ENCODE measurements at places on chromosomes 12 and 14.
A peak's percentile ranks its signal among the peaks of the same experiment; 100 is the strongest.

GRCh38 chr12:124026755-124027745, 54.0 kb downstream of the ZNF664 start:
- DNase-seq: no peak

DNA sequence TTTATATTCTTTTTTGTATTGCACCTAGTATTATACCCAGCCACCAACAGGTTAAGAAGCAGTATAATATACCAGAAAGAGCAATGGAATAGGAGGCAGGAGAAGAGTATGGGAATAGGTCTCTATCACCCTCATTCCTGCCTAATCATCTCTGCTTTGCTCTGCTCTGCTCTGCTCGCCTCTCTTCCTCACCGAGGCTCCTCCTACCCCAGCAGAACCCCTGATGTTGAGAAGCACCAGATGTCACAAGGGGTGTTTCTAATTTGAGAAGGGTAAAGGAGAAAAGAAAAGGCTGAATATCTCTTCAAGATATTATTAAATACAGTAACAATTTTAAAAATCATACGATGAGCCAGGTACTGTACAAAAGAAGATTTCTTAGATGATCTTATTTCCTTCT, 89.0 kb downstream of the STON2 start:
- no peak for DNase-seq

DNA sequence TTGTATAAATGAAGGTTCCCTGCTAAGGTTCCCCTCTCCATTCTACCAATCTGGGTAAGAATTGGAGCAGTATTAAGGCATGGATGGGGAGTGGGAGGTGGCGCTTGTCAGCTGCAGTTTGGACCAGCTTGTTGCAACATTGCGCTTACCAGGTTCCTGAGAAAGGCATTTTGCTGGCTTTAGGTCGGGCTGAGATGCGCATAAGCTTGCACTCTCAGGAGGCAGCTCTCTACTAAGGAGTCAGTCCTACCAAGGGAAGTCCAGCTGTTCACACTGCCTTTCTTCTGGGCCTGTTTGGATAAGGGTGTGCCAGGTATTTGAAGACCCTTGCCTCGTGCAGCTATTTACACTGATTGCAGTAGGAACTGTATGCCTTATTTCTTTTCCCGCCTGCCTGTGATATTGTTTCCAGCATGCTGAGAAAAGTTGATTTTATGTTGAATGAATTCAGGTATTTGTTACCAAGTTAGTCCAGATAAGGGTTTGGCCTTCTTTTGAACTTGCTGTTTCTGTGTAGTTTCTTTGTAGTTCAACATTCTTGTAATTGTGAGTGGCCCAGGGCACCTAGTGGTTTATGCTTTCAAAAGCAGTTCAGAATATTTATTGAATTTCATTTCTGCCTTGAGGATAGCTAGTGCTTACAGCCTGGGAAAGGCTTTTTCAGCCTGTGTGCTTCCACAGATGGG, 2.6 kb downstream of the MLEC start:
- peak; percentile 56 for DNase-seq

DNA sequence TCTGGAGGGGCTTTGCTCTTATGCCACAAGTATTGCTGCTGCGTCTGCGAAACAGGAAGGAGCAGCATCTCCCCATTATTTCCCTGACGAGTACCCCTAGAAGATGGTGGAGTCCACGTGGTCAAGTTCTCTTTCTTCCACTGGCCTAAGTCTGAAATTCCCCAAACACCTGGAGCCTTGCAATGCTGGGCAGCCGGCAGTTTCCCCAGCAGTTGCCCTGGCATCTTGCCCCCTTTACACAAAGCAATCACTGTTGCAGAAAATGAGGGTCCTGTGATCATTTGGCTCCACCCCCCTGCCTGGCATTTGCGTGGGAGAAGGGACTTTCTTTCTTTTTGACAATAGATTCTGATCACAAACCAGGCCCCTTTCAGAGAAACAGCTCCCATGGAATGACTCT, 56.9 kb downstream of the FOS start:
- no peak for DNase-seq

DNA sequence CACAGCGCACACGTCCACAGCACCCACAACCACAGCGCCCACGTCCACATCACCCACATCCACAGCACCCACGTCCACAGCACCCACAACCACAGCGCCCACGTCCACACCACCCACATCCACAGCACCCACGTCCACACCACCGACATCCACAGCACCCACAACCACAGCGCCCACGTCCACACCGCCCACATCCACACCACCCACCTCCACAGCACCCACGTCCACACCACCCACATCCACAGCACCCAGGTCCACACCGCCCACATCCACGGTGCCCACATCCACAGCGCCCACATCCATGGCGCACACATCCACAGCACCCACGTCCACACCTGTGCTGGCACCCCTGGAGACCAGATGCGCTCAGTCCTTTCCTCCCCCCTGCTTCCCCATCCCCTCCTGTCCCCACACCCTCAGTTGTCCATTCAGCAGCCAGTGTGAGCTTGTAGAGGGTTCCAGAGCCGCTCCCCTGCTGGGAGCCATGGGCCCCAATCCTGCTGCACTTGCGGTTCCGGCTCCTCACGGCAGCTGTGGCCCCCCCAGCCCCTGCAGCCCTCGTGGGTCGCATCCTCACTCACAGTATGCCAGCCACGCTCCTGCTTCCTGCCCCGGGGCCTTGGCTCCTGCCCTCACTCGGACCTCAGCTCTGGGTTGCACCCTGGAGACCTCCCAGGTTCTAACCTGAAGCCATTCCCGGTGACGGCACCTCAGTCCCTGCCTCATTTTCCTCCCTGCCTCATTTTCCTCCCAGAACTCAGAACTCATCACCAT, 37.8 kb downstream of the GALNT9 start:
- no peak for DNase-seq

GRCh38 chr12:75978677-75979076, 52.9 kb downstream of the PHLDA1 start:
- DNase-seq: no peak

DNA sequence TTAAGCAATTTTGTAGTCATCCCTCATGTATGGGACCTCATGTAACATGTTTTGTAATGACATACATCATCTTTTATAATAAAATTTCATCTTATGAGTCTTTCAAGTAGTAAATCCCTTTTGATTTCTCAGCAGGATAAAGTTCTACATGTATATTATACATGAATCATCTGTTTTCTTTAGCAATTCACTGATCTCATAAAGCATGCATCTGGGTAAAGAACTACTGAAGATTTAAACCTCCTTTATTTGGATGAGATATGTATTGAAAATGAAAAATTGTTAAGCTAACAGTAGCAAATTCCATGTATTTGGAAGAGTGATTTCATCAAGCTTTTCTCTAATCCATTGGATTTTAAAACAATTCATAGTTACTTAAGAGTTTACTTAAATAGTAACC, 126.9 kb downstream of the KITLG start:
- peak; percentile 41 for DNase-seq

DNA sequence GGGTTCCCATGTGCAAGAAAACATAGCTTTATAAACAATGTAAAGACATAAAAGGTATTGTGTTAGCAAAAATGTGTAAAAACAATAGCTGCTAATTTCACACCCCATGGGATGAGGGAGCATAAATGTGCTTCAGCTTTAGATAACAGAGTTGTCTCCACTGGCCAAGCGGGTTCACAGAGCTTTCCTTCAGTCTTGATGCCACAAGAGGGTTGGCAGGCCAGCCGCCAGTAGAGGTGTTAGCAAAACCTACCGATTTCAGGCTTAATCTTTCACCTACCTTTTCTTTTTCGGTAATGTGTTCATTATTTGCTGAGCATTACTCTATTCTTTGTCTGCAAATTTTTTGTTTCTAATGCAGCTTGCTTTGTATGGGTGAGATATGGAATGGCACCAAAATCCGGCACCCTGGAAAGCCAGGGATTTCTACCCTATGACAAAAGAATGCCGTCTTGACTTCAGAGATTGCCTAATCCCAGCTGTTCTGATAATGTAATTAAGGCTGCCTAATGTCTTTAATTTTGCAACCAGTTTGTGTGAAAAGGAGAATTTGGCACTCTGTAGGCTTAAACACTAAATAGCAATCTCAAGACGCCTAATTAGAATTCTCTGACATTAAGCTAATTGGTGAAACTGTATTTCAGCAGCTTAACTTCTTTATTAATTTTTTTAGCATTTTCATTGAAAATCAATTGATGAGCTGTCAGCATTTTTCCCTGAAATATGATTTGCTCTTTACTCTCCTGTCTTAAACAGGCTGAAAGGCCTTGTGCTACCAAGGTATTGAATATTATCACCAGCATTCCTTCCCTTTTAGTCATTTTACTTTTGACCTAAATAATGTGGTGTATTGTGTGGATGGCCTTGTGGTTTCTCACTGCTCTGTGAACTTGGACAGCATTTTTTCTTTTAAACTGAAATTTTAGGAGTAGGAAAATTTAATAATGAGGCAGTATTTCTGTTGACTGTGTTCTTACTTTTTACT, 60.7 kb downstream of the POLR3B start:
- DNase-seq: peak; percentile 89

DNA sequence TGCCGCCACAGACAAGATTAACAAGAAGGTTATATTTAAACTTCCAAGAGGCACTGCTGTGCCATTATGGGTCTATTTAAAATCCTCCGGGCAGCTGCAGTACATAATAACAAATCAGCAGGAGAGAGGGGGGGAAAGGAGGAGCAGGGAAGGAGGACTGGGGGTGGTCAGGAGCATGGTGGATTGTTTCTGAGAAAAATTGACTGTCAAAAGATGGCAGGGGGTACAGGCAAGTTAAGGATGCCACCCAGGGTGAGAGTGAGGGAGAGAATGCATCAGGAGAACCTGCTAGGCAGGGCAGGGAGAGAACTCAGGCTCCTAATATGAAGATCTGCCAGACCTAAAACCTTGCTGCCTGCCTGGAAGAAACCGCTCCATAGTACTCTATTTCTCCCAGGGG, 181.8 kb downstream of the GRIN2B start:
- no peak for DNase-seq

GRCh38 chr14:54713379-54713778, 146.5 kb downstream of the SAMD4A start:
- no peak for DNase-seq

GRCh38 chr12:9134981-9135628, 19.4 kb upstream of the A2M start:
- peak; percentile 6 for DNase-seq

GRCh38 chr12:7917392-7918267, 18.4 kb downstream of the SLC2A3 start:
- no peak for DNase-seq

DNA sequence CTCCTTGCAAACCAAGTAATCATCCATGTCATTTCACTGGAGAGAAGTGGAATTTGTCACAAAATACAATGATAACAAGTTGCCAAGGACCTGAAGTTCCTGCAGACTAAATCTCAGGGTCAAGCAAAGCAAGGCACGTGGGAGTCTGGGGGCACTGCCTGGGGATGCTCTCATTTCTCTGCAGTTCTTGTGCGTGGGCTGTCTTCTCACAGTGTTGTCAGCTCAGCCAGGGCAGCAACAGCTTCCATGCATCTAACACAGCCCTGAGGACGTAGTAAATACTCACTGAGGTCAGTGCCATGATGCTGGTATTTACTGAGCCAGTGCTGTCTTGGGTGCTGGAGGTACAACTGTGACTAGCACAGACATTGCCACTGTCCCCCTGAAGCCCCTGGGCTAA, 62.9 kb upstream of the CMKLR1 start:
- no peak for DNase-seq

GRCh38 chr12:20624718-20625117, 70.4 kb upstream of the SLCO1C1 start:
- DNase-seq: peak; percentile 41

- DNase-seq: peak; percentile 93
Measured at GRCh38 chr14:35404449-35405303, at the start of gene NFKBIA. NFKBIA (minus strand) TSS chr14:35404749; CDS start chr14:35404644, 105 bp downstream.

DNA sequence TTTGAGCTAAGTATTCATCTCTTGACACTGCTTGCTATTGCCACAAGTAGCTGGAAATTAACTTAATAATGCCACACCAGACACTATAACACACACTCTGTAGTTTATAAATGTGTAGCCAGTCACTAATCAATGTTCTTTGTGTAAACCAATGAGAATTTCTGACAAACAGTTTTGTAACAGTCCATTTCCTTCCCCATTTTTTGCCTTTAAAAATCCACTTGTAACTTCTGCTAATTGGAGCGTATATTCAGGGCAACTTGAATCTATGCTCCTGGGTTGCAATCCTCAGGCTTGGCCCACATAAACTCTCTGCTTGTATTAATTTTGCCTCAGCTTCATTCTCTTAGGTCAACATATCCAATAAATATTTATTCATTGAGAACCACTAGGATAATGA, 125.0 kb upstream of the DHRS4 start:
- DNase-seq: no peak

- DNase-seq: peak; percentile 18
Measured at GRCh38 chr12:94100211-94100627, 48.2 kb upstream of the PLXNC1 start.

DNA sequence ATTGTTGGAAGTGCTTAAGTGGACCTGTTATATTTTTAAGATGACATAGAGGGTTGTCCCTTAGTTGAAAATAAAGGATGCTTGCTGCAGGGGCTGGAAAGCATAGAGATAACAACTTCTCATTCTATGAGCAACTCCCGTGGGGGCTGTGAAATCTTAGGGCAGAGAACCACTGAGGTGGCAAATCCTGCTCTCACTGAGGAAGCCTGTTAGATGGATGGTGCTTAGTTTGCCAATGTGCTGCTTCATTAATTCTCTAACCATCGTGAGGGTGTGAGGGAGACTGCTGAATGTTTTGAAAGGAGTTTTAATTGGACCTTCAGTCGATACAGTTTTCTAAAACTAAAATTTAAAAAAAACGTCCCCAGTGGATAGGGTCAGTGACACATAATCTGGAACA, 46.5 kb downstream of the PTPRO start:
- no peak for DNase-seq

- no peak for DNase-seq
Measured at GRCh38 chr12:123723011-123723410, 10.9 kb downstream of the ATP6V0A2 start.

- DNase-seq: no peak
Measured at GRCh38 chr14:95039259-95039992, 117.9 kb downstream of the DICER1 start.

DNA sequence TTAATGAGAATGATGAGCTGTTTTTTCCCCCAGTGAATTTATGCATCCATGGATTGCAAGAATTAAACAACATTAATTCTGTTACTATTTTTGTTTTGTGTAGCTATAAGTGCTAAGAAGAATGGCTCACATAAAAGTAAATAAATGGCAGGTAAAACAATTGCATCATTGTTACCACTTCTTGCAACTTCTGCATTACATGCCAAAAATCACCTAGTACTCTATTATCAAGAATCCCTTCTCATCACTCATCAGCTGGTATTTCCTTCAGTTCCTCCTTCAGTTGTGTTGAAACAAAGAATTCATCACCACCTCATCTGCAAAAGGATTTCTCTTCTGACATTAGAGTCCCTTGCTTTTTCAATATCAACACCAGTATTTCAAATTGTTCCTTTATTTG, 773 bp downstream of the A2M start:
- DNase-seq: no peak
